Temporal lobe (tissue), 4 donors: ENCODE measurements at places on chromosomes 3 and 15. TPM values are rescaled to one million over a fixed set of nuclear protein-coding genes. Genes with fewer than 3 reads are reported as not detected.

The SAMD7 gene
- total RNA-seq = not detected

The RLBP1 gene
- 0.98 TPM for total RNA-seq

The PFN2 gene
- 350 TPM for total RNA-seq

The STXBP5L gene
- total RNA-seq = 12.3 TPM

The SEC61A1 gene
- total RNA-seq = 75.7 TPM

The CADPS gene
- 202 TPM for total RNA-seq

The TGM4 gene
- total RNA-seq = not detected

The PLA2G4B gene
- 3.7 TPM for total RNA-seq

The P3H2 gene
- 3.7 TPM for total RNA-seq

The EHHADH gene
- 1.7 TPM for total RNA-seq

The PEX11A gene
- 7.9 TPM for total RNA-seq

The TIMP4 gene
- total RNA-seq = 3.4 TPM

The BCL2A1 gene
- total RNA-seq = 0.49 TPM

The PLAAT1 gene
- 11.3 TPM for total RNA-seq

The SLC2A2 gene
- total RNA-seq = not detected

The GCNT3 gene
- total RNA-seq = under 0.01 TPM

The EPHB3 gene
- 3.7 TPM for total RNA-seq

The SLC12A1 gene
- 0.98 TPM for total RNA-seq

The CACNA2D3 gene
- total RNA-seq = 23.4 TPM

The TMCO5A gene
- not detected for total RNA-seq

The CSTA gene
- not detected for total RNA-seq

The B3GALNT1 gene
- total RNA-seq = 110 TPM

The SLC9C1 gene
- total RNA-seq = 0.25 TPM

The CPNE9 gene
- total RNA-seq = 0.49 TPM

The ZNF80 gene
- total RNA-seq = not detected

The TLR9 gene
- not detected for total RNA-seq

The PLSCR4 gene
- total RNA-seq = 6.4 TPM

The XCR1 gene
- not detected for total RNA-seq

The ACTRT3 gene
- 2.2 TPM for total RNA-seq

The ALDH1A2 gene
- total RNA-seq = 4.9 TPM

The NANOGP8 gene
- 0.25 TPM for total RNA-seq

The LXN gene
- total RNA-seq = 3.2 TPM

The STIMATE gene
- total RNA-seq = 8.1 TPM

The ROPN1B gene
- total RNA-seq = 0.98 TPM

The ZNF619 gene
- total RNA-seq = 4.2 TPM

The NR2E3 gene
- total RNA-seq = not detected
